ENCODE measurements at places on chromosomes 5 and 9.
A peak's percentile ranks its signal among the peaks of the same experiment; 100 is the strongest.

DNA sequence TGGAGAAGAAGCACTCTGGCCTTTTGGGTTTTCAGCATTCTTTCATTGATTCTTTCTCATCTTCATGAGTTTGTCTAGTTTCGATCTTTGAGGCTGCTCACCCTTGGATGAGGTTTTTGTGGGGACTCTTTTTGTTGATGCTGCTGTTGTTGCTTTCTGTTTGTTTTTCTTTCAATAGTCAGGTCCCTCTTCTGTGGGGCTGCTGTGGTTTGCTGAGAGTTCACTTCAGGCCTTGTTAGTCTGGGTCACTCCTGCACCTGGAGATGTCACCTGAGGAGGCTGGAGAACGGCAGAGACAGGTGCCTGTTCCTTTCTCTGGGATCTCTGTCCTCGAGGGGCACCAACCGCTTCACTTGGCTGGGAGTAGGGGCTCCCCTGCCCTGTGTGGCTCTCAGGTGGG is 14.0 kb downstream of the RANBP17 start:
- DNase-seq = no peak
- no peak overlapping the region for H3K27ac ChIP-seq
- H3K27me3 ChIP-seq = peaks cover 32% of the 10 kb centered on the region
- H3K4me3 ChIP-seq = no peak overlapping the region
- no peaks in the 10 kb centered on the region for H3K4me1 ChIP-seq

GRCh38 chr5:91318724-91319123 is 64.4 kb downstream of the ARRDC3 start:
- H3K4me3 ChIP-seq = no peak overlapping the region
- DNase-seq = no peak
- no peaks in the 10 kb centered on the region for H3K27me3 ChIP-seq
- peaks cover 18% of the 10 kb centered on the region for H3K4me1 ChIP-seq
- no peak overlapping the region for H3K27ac ChIP-seq

DNA sequence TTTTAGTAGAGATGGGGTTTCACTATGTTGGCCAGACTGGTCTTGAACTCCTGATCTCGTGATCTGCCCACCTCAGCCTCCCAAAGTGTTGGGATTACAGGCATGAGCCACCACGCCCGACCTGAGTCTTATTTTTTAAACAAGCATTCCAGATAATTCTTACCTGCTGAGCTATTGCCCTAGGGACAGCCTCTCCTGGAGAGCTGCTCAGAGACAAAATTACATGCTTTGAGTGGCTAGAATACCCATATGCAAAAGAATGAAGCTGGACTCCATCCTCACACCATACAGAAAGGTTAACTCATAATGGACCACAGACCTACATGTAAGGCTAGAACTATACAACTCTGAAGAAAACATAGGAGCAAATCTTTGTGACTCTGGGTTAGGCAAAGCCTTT is 41.6 kb downstream of the GTF3C4 start:
- no peaks in the 10 kb centered on the region for H3K36me3 ChIP-seq
- no peak for DNase-seq
- no peaks in the 10 kb centered on the region for H3K4me1 ChIP-seq
- peaks cover 46% of the 10 kb centered on the region for H3K27me3 ChIP-seq
- no peak overlapping the region for H3K4me3 ChIP-seq
- H3K27ac ChIP-seq = no peak overlapping the region

DNA sequence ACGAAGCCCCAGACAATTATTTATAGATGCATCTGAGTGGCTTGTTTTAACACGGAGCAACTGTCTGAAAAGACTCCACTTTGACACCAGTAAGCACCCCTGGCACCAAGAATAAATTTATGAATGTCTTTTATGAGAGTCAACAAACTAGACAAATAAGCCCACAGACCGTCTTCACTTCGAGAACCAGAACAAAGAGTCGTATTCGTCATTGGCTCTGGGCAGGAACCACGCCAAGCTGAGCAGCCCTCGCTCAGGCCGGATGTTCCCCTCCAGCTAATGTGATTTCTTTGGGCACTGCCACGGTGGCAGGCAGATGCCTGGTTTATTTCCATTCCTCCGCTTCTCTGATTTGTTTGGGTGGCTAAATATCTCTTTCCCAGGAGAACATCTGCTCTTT is 91.9 kb upstream of the STC2 start:
- no peaks in the 10 kb centered on the region for H3K4me1 ChIP-seq
- H3K27ac ChIP-seq = no peak overlapping the region
- no peak for DNase-seq
- no peaks in the 10 kb centered on the region for H3K27me3 ChIP-seq
- no peak overlapping the region for H3K4me3 ChIP-seq
- H3K36me3 ChIP-seq = no peaks in the 10 kb centered on the region

DNA sequence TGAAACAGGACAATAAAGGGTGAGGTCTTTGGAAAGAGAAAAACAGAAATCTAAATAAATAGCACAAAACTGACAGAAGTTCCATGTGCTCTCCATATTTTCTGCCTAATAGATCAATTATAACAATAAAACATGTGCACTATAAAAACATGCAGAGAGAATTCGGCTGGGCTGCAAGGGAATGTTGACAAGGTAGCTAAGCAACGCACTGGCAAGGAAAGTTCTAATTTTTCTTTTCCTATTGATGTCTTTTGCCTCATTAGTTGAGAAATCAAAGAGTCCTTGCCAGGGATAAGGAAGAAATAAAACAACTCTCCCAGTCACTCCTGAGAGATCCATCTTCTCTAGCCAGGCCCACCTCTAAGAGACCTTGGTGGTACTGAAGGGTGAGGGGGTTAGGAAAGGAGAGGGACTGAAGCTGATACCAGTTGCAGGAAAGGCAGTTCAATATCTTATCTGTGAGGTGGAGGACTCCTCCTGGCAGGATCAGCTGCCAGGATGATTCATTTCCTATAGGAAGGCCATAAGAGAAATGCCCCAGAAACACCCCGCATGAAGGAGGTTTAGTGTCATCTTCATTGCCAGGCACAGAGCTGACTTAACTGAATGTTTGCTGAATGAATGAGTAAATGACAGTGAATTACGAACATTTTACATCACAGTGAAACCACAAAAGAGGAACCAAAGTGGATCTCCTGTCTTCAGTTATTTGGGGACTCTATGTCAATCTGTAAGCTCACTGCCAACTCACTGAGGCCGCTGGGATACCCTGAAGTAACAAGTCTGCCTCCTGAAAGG is 63.7 kb upstream of the IFNK start:
- DNase-seq = no peak
- peaks cover 5% of the 10 kb centered on the region for H3K4me1 ChIP-seq
- H3K4me3 ChIP-seq = no peak overlapping the region
- H3K27me3 ChIP-seq = no peaks in the 10 kb centered on the region

GRCh38 chr5:134223406-134224248 is 2.2 kb downstream of the PPP2CA start:
- peaks cover 75% of the 10 kb centered on the region for H3K4me1 ChIP-seq
- DNase-seq = no peak
- no peaks in the 10 kb centered on the region for H3K27me3 ChIP-seq
- H3K36me3 ChIP-seq = peaks cover 36% of the 10 kb centered on the region

DNA sequence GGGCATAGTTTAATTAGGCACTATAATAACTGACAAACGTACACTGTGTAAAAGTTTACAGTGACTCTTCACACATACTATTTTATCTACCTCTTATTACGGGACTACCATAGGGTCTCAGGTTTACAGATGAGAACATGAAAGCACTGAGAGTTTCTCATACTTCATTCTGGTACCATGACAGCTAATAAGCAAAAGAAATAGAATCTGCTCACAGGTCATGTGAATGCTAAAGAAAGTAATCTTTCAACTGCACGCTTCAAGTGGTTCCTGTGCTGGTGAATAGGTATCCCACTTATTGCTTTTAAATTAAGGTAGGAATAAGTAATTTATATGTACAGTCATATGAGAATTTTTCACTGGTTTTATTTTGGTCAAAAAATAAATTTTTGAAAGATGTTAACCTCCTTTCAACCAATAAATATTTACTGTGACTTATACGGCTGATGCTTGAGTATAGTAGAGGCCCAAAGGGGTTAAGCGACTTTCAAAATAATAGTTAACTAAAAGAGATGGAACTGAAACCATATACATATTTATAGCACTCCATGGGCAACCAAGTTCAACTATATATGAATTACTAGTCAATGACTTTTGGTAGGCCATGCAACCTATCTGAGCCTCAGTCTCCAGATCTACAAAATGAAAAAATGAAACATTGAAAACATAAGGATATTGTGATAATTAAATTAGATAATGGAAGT is 8.1 kb downstream of the CDKN2A start:
- H3K27me3 ChIP-seq = peaks cover 39% of the 10 kb centered on the region
- H3K4me3 ChIP-seq = no peak overlapping the region
- no peaks in the 10 kb centered on the region for H3K4me1 ChIP-seq

DNA sequence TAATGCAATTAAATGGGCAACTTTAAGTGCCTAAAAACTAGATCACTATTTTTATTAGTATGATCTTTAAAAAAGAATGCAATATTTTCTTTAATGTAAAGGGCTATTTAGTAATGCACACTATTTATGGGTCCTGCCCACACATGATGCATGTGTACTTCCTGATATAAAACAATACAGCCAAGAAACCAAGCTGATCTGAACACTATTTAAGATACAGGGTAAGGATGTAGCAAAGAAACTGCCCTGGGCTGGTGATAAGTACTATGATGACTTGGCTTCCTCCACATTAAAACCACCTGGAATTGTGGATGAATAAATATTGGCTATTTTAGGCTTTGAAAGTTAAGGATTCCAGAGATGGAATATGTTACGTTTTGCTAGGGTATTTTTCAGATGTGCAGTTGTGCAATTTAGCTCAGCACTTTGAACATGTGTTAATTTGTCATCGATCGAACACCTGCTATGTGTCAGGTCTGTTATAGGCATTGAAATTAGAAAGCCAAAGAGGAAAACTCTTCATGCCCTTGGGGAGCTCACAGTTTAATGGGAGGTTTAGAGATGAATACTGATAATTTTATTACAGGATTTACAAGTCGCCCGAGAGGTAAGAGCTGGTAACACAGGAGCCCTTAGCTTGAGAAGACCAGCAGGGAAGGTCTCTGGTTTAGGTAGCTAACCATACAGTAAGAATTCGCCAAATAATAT is 276.7 kb downstream of the PLK2 start:
- H3K4me1 ChIP-seq = no peaks in the 10 kb centered on the region
- H3K4me3 ChIP-seq = no peak overlapping the region
- H3K27me3 ChIP-seq = no peaks in the 10 kb centered on the region
- DNase-seq = no peak
- no peaks in the 10 kb centered on the region for H3K36me3 ChIP-seq
- no peak overlapping the region for H3K27ac ChIP-seq

DNA sequence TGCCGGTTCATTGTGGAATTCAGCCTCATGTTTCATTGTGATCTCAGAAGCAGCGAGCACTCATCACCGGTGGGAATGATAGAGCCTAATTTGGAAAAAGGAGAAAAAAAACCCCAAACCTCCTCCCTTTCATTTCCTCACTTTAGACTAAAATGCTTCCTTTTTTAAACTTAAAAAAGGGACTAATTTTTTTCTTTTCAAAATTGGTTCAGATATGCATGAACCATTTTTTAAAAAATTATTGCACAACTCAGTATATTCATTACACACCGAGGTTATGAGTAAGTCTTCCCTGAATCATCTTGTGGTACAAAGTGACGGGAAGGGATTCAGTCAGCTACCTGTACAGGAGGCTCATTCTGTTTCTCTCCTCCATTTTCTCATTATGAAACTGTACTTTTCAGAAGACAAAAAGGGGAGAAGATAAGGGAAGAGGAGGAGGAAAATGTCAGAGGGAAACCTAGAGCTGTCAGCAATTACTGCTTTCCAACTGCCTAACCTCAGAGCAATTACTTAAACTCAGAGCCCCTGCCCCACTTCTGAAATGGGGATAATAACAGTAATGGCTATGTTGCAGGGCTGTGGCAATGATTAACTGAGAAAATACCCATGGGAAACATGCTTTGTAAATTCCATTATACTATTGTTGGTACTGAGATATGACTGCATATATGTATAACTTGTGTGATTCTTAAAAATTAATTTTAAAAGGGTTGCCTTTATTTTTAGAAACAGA is 24.0 kb downstream of the GALNT10 start:
- DNase-seq = no peak
- peak overlapping the region; percentile 64 for H3K27ac ChIP-seq
- H3K4me1 ChIP-seq = peaks cover 48% of the 10 kb centered on the region
- H3K4me3 ChIP-seq = no peak overlapping the region

DNA sequence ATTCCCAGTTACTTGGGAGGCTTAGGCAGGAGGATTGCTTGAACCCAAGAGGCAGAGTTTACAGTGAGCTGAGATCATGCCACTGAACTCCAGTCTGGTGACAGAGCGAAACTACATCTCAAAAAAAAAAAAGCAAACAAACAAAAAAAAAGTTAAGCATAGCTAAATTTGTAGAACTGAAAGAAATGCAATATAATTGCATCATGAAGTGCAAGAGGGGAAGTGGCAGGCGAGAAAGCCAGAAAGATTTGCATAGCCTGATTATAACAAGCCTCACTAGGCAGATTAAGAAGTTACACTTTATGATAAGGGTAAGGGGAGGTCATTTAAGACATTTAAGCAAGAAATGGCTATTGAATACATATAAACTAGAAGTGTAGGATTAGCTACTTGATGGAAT is 187.1 kb downstream of the EDIL3 start:
- DNase-seq = no peak
- no peak overlapping the region for H3K27ac ChIP-seq
- no peaks in the 10 kb centered on the region for H3K36me3 ChIP-seq
- H3K4me1 ChIP-seq = no peaks in the 10 kb centered on the region
- no peaks in the 10 kb centered on the region for H3K27me3 ChIP-seq
- H3K4me3 ChIP-seq = no peak overlapping the region

GRCh38 chr5:33563983-33564908 is 123.5 kb downstream of the TARS1 start:
- H3K36me3 ChIP-seq = no peaks in the 10 kb centered on the region
- H3K4me3 ChIP-seq = no peak overlapping the region
- no peak overlapping the region for H3K27ac ChIP-seq
- no peak for DNase-seq
- H3K27me3 ChIP-seq = peaks cover 10% of the 10 kb centered on the region
- no peaks in the 10 kb centered on the region for H3K4me1 ChIP-seq

GRCh38 chr5:107919969-107920368 is 249.2 kb upstream of the EFNA5 start:
- H3K4me1 ChIP-seq = no peaks in the 10 kb centered on the region
- no peaks in the 10 kb centered on the region for H3K36me3 ChIP-seq
- no peak for DNase-seq
- no peaks in the 10 kb centered on the region for H3K27me3 ChIP-seq

DNA sequence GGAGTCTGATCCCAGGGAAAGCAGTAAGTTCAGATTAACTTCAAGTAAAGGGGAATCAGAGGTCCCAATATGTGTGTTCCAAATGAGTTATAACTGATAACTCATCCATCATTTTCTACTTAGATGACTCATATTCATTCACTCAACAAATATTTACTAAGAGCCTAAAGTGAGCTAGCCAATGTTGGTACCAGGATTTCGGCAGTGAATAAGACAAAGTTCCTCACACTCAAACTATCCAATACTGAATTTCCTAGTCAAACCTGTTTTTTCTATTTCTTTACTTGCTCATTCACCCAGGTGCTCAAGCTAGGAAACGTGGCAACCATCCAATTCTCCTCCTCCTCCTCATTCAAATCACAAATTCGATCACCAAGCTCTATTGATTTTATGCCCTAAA is 25.8 kb downstream of the FBXW2 start:
- no peaks in the 10 kb centered on the region for H3K27me3 ChIP-seq
- no peak overlapping the region for H3K4me3 ChIP-seq
- H3K36me3 ChIP-seq = peaks cover 64% of the 10 kb centered on the region
- H3K27ac ChIP-seq = no peak overlapping the region
- H3K4me1 ChIP-seq = peaks cover 2% of the 10 kb centered on the region
